HepG2 (cell line): ENCODE measurements at places on chromosomes 11 and 22. TPM values are rescaled to one million over a fixed set of nuclear protein-coding genes. Genes with fewer than 3 reads are reported as not detected.

The C22orf15 gene
- total RNA-seq = not detected in 2 replicates

The IL17RA gene
- total RNA-seq = 1.5 and 2.5 TPM in 2 replicates

DNA sequence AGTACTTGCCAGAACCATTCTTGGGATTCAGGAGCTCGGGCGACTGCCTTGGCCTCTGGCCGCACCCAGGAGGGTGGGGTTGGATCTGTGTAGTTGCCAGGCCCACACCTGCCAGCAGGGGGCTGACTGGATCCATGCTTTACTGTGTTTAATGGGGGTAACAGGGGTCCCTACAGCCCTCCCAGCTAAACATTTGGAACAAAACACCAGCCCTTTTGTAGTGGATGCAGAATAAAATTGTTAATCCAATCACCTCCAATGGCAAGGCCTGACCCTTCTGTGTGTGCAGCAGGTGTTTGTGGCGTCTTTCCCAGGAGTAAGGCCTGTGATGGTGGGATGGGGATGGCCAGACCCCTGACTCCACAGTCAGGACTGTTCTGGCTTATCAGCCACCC, 22.5 kb downstream of the SUN2 start:
- DNase-seq = peak; percentile 16
- H3K4me3 ChIP-seq = no peak overlapping the region
- H3K36me3 ChIP-seq = peaks cover 26% of the 10 kb centered on the region
- H3K27ac ChIP-seq = no peak overlapping the region
- H3K4me1 ChIP-seq = peaks cover 22% of the 10 kb centered on the region

- DNase-seq = peak; percentile 64
- no peak overlapping the region for H3K4me3 ChIP-seq
- H3K36me3 ChIP-seq = no peaks in the 10 kb centered on the region
- H3K4me1 ChIP-seq = peaks cover 59% of the 10 kb centered on the region
- no peaks in the 10 kb centered on the region for H3K27me3 ChIP-seq
- H3K27ac ChIP-seq = no peak overlapping the region
Measured at GRCh38 chr22:37681556-37682049, 4.5 kb upstream of the NOL12 start.

DNA sequence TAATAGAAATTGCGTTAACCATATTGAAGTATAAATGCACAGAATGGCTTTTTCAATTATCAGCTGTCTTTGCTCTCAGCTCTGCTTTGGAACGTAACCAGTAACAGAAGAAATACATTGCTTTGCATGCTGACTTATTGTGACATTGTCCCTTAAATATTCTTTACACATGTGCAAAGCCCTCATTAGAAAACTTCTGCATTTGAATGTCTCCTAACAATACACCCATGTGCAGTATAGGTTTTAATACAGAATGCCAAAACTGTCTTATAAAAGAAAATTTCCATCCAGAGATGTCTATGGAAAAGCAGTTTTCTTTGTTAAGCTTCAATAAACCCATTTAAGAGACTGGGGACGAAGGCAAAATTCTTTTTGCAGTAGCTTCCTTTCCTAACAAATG, 560.3 kb upstream of the CHORDC1 start:
- no peak overlapping the region for H3K4me3 ChIP-seq
- no peaks in the 10 kb centered on the region for H3K27me3 ChIP-seq
- no peak for DNase-seq
- no peak overlapping the region for H3K27ac ChIP-seq
- no peaks in the 10 kb centered on the region for H3K4me1 ChIP-seq
